HS-5 (cell line): ENCODE measurements at places on chromosomes 13 and 19.

DNA sequence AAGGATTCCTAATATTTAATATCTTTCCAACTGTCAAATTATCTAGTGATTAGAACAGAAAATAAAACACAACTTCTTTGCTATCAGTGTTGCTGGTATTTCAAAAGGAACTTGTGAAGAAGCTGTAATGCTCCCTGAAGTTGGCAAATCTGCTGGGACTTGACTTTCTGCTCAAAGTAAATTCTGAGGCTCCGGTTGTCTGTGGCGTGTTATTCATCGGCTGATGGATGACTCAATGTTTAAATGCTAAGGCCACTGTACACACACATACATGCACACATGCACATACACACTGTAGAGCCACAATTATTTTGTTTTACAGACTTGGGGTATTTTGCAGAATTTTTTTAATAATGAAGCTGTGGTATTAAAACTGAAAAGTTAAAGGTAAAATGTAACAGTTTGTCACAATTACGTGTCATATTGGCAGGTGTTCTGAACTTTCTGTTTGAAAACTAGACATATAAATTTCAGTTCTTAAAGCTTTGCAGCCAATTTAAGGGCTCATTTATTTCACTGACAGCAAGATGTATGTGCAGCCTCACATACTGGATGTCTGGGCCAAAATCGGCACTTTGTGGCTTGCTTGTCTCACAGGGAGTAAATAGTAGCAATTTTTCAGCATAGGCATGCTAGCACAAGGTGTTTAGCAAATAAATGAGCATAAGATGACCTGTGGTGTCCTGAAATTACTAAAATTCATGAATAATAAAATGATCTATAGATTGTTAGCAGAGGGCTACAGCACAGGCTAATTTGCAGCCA is 1691.7 kb upstream of the PCDH20 start:
- DNase-seq = no peak

- no peak for DNase-seq
Measured at GRCh38 chr19:47187797-47188196, 43.2 kb downstream of the BBC3 start.

DNA sequence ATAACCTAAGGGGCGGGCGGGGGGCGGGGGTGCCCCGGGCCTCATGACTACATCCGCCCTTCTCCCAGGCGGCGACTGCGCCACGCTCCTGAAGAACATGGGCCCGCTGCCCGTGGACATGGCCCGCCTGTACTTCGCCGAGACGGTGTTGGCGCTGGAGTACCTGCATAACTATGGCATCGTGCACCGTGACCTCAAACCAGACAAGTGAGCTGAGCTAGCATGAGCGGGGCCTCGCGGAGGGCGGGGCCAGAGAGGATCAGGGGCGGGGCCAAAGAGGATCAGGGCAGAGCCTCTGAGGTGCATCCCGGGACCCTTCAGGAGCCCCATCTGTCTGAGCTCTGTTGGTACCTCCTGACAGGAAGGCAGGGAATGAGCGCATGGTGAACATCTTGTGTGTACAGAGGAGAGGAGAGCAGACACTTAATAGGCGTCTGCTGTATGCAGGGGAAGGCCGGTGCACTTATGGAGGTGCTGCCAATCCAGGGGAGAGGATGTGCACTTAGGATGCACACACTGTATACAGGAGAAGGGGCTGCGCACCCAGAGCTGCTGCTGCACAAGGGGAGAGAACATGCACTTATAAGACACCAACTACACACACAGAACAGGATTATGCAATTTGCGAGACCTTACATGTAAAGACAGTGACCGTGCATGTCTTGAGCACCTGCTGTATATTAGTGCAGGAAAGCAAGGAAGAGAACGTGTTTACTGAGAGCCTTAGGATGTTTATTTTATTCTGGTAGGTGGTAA is 20.9 kb upstream of the PIK3R2 start:
- no peak for DNase-seq

GRCh38 chr19:7366701-7367420 is 18.1 kb downstream of the ARHGEF18 start:
- DNase-seq = no peak

DNA sequence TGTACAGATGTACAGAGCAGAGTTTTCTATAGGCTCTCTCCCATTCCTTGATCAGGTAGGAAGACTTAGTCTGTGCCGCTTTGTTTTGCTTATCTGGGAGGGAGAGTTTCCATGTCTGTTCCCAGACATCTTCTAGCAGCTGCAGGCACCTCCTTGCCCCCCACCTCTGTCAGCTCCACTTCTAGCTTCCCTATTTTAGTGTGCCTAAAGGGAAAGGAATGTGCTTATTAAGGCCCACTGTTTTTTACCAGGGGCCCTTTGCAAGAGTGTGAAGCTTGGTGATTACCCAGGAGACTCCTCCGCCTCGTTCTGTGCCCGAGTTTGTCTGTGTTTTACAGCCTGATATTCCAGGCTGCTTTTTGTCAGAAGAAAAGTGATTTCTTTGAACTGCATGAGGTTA is 1984.4 kb downstream of the OLFM4 start:
- DNase-seq = no peak

- DNase-seq = no peak
Measured at GRCh38 chr13:103876571-103876970, 810.4 kb upstream of the SLC10A2 start.

DNA sequence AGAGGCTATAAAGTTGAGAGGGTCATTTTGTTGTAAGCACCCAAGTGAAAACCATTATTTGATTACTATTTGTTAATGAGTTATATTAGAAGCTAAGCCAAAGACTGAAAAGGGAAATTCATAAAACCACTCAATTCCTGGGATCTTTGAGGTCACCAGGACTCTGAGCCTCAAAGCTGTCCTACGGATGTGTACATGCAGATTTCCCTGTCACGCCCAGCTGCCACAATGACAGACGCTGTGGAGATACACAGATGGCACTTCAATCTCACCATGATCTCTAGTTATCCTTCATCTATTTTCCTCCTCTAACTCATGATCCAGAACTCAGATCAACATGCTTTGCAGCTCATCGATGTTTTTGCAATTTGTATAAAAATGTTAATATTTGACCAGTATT is 403.5 kb upstream of the MIR17HG start:
- no peak for DNase-seq

- DNase-seq = no peak
Measured at GRCh38 chr13:32126278-32126677, 94.7 kb downstream of the FRY start.

DNA sequence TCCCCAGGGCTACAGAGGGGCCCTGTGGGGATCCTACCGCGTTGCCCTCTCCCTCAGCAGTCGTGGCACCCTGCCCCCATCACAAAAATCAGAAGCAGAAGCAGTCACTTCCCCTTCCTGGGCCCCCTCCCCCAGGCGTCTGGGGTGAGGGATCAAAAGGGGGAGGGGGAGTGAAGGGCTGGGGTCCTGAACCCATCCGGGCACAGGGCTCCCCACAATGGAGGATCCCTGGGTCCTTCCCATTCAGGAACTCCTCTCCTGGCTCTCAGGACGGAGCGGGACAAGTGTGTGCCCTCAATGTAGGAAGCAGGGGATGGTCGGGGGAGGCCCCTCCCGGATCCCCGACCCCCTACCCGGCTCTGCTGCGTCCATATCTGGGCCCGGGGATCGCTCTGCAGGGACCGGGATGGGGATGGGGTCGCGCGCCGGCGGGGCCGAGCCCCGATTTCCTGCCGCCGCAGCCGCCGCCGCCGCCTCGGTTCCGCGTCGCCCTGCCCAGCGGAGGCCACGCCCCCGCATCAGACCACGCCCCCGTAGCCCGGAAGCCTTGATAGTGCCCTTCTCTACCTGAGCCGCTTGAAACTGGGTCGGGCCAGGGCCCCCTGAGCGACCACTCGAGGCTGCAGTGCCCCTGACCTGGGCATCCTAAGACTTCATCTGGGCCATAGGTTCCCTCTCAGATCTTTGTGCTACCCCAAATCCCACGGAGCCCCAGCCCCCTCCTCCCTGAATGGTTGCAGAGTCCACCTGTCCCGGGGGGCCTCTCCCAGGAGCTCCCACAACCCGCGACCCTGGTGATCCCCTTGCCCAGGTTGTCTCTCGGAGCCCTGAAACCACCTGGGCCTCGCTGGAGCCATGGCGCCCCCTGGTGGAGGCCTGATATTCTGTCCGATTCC is at the start of gene GMIP:
Gene GMIP (minus strand): TSS at position 500 of the 896 bp plus-strand sequence. CDS start 128 bp downstream, at position 372.
- no peak for DNase-seq

DNA sequence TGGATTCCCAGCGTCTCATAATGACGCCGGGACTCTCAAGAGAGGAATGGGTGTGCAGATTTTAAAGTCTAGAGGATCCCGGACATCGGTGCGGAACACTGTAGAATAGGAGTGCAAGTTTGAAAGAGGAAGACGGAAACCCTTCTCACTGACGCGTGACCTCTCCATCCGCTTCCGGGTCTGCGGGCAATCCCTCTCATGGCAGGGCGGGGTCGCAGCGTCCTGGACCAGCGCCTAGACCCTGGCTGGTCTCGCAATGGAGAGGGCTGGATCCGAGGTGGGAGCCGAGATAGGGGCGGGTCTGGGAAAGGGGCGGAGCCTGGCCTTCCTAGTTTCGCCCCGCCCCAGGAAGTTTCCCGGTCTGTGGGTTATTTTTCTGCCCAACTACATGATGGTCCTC is 4.6 kb upstream of the ZNF845 start:
- DNase-seq = no peak

DNA sequence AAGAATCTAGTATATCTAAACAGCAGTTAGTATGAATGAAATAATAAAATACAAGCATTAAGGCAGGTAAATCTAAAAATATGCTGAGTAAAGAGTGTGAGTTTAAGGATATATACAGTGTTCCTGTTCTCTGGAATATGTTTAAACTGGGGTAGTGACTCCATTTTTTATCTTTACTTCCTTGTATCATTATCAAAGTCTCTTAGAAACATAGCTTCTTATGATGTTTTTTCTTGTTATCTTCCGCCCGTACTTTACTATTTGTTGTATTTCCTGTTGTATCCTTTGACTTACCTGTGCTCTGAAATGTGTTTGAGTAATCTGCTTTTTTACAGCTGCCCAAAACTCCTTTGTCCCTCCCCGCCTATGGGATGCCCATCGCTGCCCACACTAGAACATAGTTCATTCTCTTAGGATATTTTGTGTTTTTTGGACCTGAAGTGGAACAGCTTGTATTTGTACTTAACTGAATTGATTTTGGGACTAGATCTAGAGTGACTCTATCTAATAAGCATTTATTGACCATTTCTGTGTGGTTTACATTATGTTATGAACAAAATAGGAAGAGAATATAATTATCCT is 80.8 kb downstream of the PDS5B start:
- DNase-seq = no peak

GRCh38 chr19:45527731-45528130 is 20.5 kb downstream of the VASP start:
- no peak for DNase-seq

DNA sequence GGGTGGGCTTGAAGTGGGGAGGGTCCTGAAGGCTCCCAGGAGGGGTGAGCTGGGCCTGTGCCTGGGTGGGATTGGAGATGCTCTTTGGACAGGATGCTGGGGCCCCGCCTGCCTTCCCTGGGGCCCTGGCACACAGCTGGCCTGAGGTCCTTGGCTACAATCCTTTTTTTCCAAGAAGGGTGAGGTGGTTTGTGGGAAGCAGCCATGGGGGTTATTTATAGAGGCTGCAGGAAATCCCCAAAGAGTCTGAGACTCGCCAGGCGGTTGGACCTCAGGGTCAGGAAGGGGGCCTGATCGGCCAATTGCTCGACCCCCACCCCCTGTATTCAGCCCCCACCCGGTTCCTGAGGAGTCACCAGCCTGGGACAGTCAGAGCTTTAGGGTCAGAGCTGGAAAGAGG is 10.0 kb downstream of the GTPBP3 start:
- no peak for DNase-seq

- DNase-seq = no peak
Measured at GRCh38 chr19:11288349-11288748, 7.6 kb upstream of the TSPAN16 start.

DNA sequence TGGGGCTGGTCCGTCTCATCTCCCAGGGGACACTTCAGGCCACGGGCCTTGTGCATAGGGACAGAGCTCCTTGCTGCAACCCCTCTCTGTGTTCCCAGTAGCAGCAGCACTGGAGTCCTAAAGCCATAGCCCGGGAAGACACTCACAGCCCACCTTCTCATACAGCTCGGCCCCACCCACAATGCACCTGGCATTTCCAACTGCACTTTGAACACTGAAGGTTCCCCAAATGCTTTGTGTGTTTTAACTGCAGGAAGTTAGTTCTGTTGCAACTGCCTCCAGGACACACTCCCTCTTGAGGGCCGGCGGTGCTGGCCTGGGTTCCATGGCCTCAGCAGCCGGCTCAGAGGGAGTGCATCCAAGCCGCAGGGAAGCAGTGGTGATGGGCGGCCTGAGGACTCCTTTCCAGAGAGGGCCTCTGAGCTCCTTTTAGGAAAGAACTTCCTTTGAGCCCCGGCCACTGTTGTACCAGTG is 22.7 kb upstream of the TMEM255B start:
- DNase-seq = no peak

DNA sequence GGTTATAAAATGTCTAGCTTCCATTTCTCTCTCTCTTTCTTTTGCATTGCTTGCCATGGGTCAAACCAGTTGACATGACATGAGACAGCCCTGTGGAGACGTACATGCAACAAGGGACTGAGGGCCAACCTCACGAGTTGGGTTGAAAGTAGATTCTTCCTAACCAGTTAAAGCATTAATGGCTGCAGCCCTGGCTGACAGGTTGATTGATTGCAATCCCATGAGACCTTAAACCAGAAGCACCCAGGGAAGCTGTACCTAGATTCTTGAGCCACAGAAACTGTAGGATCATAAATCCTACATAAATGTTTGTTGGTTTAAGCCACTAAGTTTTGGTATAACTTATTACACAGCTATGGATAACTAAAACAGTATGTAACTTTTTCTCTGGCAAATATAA is 373.8 kb downstream of the DACH1 start:
- no peak for DNase-seq

GRCh38 chr13:29140277-29140676 is 320.1 kb downstream of the MTUS2 start:
- DNase-seq = peak; percentile 2

GRCh38 chr19:13764101-13764807 is at the start of gene MRI1:
MRI1 (plus strand) TSS chr19:13764522; CDS start chr19:13764589, 67 bp downstream.
- no peak for DNase-seq

DNA sequence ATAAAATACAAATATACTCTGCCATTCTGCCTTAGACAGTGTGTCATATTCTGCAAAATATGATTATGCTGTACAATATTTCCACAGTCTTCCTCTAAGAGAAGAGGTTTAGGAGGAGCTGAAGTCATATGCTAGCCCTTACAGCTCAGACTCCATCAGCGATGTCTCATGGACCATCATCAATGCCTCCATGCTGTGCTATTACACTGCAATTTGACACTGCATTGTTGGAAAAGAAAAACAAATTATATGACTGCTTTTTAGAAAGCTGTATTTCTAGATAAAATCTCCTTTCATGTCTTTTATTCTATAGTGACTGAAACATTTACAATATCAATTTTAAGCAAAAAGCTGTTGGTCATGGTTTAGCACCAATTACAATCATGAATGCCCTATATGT is 1089.4 kb upstream of the MIR17HG start:
- no peak for DNase-seq

DNA sequence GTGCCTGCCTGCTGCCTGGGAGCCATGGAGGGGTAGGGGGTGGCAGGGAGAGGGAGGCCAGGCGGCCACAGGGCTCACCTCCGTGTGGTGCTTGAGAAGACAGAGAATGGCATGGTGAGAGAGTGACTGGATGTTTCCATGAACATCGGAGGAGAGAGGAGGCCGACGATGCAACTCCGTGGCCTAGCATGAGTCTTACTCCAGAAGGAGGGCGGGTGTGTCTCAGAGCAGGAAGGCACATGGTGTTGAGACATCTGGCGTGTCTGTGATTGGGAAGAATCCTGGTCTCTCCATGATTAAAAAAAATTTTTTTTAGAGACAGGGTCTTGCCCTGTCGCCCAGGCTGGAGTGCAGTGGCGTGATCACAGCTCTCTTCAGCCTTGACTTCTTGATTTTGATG is 5.1 kb downstream of the IRGC start:
- DNase-seq = no peak

- peak; percentile 82 for DNase-seq
Measured at GRCh38 chr19:46878613-46879375, 18.0 kb downstream of the ARHGAP35 start.
